Mesenchymal stem cell (in vitro differentiated cells and primary cell): ENCODE measurements at places on chromosomes 4 and X.

DNA sequence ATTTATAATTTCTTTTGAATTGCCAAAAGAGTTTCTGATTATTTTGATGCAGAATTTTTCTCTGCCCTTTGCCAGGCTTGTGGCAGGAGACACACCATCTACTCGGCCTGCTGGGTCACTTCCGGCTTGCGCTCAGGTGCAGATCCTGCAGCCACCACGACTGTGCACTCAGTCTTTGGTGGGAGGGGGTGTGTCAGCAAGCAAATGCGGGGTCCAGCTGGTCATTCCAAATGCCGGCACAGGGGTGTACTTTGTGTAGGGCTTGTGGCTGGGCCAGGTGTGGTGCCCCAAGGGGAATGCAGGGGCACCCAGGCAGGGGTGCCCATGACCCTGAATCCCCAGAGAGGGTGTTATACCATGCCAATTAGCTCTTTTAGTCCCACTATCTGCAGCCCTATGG lies 673.0 kb downstream of the TLL1 start:
- H3K27ac ChIP-seq: no peak overlapping the region
- H3K4me1 ChIP-seq: no peaks in the 10 kb centered on the region
- no peaks in the 10 kb centered on the region for H3K36me3 ChIP-seq

- H3K27me3 ChIP-seq: no peaks in the 10 kb centered on the region
- H3K27ac ChIP-seq: no peak overlapping the region
- no peaks in the 10 kb centered on the region for H3K4me1 ChIP-seq
- H3K4me3 ChIP-seq: no peak overlapping the region
- H3K36me3 ChIP-seq: no peaks in the 10 kb centered on the region
Observed at GRCh38 chr4:153939570-153939969, 150.7 kb upstream of the SFRP2 start.

DNA sequence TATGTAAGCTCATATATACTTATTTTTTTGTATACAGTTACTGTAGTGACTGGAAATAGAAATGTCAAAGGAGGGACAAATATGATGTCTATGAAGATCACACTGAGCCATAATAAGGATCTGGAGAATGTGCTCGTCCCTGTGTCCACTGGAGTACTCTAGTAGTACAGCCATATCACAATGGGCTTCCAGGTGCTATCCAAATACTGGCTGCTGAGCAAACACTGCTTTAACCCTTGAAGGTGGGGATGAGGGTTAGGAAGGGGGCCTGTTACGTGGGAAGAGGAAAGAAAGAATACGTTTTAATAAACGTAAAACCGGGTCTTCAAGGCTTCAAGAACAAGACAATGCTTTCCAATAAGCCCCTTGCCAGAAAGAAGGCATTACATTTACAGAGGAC lies 29.8 kb upstream of the TMEM150C start:
- no peak overlapping the region for H3K4me3 ChIP-seq
- DNase-seq: no peak
- no peaks in the 10 kb centered on the region for H3K36me3 ChIP-seq
- peaks cover 35% of the 10 kb centered on the region for H3K27me3 ChIP-seq

DNA sequence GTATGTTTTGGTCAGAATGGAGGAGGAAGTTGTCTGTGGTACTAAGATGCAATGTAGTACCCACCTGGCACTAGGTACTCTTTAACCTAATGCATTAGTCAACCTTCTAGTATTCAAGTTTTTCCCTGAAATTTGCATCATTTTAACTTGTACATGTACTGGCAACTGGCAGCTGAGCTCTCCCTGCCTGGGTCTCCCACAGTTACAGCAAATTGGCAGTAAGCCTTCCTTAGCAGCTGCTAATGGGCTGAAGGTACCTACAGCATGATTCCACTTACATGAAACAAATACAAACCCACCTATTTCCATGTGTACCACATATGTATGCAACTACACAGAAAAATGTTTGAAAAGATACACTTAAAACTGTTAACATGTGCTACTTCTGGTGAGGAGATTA lies 8.1 kb upstream of the KLHL2 start:
- no peaks in the 10 kb centered on the region for H3K36me3 ChIP-seq
- no peak for DNase-seq
- no peak overlapping the region for H3K27ac ChIP-seq
- H3K27me3 ChIP-seq: no peaks in the 10 kb centered on the region

GRCh38 chrX:133214301-133214700 lies 3.9 kb downstream of the TFDP3 start:
- no peaks in the 10 kb centered on the region for H3K27me3 ChIP-seq
- H3K4me3 ChIP-seq: no peak overlapping the region
- H3K27ac ChIP-seq: no peak overlapping the region
- peaks cover 2% of the 10 kb centered on the region for H3K4me1 ChIP-seq
- DNase-seq: no peak
- H3K36me3 ChIP-seq: no peaks in the 10 kb centered on the region

DNA sequence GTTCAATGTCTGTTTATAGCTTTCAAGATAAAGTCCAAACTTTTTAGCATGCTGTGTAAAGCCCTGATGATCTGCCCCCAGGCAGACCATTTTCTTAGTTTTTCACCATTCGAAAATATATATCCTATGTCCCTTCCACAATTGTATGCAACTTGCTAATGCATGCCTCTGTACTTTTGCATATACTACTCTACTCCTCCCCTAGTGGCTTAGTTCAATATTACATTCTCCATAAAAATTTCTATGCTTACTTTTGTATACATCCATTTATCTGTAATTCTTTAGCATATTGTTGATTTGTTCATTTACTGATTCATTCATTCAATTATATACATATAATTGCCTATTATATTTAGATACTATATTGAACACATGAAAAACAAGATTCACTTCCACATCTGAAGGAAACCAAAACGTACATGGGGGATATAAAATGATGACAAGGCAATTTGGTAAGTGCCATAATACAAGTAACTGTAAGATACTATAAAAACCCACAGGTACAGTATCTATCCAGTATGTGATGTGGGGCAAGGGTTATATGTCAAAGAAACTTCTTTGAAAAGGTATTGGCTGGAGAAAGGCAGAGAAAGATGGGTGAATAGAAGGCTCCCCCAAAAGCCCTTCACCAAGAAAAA lies 902.5 kb downstream of the FAM133A start:
- no peaks in the 10 kb centered on the region for H3K27me3 ChIP-seq
- DNase-seq: no peak
- no peaks in the 10 kb centered on the region for H3K36me3 ChIP-seq
- no peaks in the 10 kb centered on the region for H3K4me1 ChIP-seq
- H3K27ac ChIP-seq: no peak overlapping the region
